ENCODE measurements at places on chromosomes 11 and 22. TPM values are rescaled to one million over a fixed set of nuclear protein-coding genes. Genes with fewer than 3 reads are reported as not detected.

The MRGPRX3 gene
- total RNA-seq: under 0.01 TPM

The TBX1 gene
- 7.9 TPM for total RNA-seq

The CD6 gene
- 0.07 TPM for total RNA-seq

The NKAPD1 gene
- total RNA-seq: 33.5 TPM

The ASPHD2 gene
- 3.4 TPM for total RNA-seq

The ACRV1 gene
- not detected for total RNA-seq

The P2RX6 gene
- total RNA-seq: 0.57 TPM

The CRYBB3 gene
- not detected for total RNA-seq

The VSIG10L2 gene
- total RNA-seq: 0.14 TPM

The CLDN5 gene
- total RNA-seq: not detected

The PPP2R1B gene
- 28.4 TPM for total RNA-seq

All from nasal cavity respiratory epithelium epithelial cell of viscerocranial mucosa (primary cell).